Activated CD8-positive, alpha-beta memory T cell treated with anti-CD3 and anti-CD28 coated beads, Interleukin-2, amount 10 ng/mL, durations not matched to agents 7 days and 5 days (primary cell): ENCODE measurements at places on chromosomes 4 and X. TPM values are rescaled to one million over a fixed set of nuclear protein-coding genes. Genes with fewer than 3 reads are reported as not detected.
A peak's percentile ranks its signal among the peaks of the same experiment; 100 is the strongest.

Gene TRPC5OS
- not detected for total RNA-seq

Gene UGT2A1
- total RNA-seq, result not detected

Gene POU3F4
- not detected for total RNA-seq

Gene CSAG1
- not detected for total RNA-seq

Gene FRMPD4
- not detected for total RNA-seq

Gene PPP1R2C
- total RNA-seq, result not detected

Gene DSPP
- not detected for total RNA-seq

Gene CYBB
- not detected for total RNA-seq

Gene SGMS2
- total RNA-seq, result 0.37 TPM

Gene ADAD1
- total RNA-seq, result not detected

Gene ODAPH
- total RNA-seq, result 0.41 TPM

Gene NOA1
- 23.0 TPM for total RNA-seq

- DNase-seq, result no peak
Measured at GRCh38 chrX:122790376-122791095, 393.5 kb upstream of the GRIA3 start.

- DNase-seq, result no peak
Measured at GRCh38 chrX:146614663-146615478, 194.7 kb upstream of the CXorf51B start.

DNA sequence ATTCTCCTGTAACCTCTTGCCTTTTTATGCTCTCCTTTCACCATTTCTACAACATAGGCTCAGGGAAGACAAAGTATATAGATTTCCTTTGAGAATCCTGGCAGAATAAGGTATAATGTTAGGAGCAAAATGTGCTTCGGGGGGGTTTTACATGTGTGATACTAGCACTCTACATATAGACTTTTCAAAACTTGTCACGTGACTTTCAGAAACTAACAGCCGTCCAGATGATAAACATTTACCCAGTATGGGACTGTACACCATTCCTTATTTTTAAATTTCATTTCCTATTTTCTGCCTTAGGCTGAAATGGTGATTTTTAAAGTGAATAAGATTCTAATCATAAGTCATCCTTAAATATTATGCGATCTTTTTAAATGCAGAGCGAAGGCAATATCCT is 420.4 kb upstream of the PITX2 start:
- DNase-seq, result no peak

GRCh38 chr4:83251447-83251830 is 33.2 kb downstream of the COQ2 start:
- no peak for DNase-seq

DNA sequence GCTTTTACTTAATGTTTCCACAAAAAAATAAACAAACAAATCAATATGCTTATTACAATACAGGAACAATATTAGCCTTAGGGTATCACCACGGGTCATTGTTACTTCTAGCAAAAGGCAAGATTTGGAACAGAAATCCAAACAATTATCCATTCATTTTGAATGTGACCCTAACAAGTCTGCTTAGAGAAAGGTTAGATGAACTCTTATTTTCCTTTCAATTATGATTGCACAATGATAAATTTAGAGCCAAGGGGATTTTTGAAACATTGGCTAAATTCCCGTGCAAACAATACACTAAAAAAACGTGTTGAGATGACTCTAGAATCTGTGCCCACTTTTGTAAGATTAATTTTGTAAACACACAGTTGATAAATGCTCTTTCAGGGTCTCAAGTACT is 474.7 kb downstream of the PCDH7 start:
- no peak for DNase-seq

GRCh38 chrX:2854918-2855317 is 26.2 kb downstream of the GYG2 start:
- no peak for DNase-seq

DNA sequence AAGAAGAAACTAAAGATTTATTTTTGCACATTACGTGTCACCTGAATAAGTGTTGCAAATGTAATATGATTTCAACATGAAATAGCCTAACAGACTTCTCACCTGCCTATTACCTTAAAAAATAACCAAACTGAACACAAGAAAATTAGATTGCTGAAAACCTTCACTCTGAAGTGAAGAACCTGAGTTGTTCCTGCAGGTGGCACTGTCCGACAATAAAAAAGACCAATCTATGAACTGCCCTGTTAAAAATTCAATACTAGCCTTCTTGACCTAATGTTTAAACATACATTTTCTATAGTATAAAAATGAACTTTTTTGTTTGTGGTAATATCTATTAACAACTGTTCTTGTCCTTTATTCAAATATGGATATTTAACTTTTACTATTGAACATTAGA is 69.2 kb upstream of the PNPLA4 start:
- DNase-seq, result peak; percentile 40

- DNase-seq, result no peak
Measured at GRCh38 chr4:109154424-109154823, 148.0 kb downstream of the COL25A1 start.

- DNase-seq, result no peak
Measured at GRCh38 chr4:3096202-3096601, 21.7 kb downstream of the HTT start.

DNA sequence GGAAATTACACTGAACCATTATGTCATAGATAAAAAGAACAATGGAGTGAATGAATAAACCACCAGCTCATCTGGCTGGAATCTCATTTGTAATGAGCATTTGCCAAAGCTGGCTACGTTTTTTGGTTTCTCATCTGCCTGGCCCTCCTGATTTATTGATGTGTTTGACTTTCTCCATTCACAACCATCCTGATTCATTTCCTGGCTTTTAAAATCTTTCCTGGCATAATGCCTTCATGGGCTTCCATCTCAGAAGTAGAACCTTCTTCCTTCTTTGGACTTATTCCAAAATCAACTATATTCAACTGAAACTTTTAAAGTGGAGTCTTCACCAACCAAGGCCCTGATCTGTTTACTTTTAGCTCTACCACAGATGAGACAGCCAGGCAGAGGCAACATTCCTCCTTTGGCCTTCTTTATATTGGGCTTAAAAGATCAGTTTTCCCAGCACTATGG is 36.0 kb upstream of the ARSJ start:
- DNase-seq, result no peak

DNA sequence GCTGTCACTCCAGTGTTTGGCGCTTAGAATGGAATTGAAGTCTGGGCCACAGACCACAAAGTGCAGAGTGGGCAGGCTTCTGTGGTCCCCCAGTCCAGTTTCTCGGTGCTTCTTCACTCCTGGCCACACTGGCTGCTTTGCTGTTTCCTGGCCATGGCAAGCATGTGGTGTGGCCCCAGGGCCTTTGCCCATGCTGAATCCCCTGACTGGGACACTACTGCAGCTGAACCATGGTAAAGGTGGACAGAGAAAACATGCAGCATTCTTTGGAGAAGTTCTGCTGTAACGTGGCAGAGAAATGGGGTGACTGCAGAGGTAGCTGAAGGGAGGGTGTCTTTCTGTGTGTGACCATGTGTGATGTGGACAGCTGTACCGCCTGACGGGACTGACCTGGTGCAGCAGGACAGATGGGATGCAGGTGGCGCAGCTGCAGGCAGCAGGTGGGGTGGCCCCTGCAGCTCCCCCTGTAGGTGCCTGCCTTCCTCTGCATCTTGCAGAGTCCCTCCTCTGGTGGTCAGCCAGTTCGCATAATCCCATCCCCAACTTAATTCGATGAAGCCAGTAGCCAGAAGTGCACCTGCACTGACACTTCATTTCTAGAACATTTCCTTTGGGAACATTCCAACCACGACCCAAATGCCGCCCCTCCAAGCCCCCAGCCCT is 13.2 kb upstream of the S100P start:
- no peak for DNase-seq

DNA sequence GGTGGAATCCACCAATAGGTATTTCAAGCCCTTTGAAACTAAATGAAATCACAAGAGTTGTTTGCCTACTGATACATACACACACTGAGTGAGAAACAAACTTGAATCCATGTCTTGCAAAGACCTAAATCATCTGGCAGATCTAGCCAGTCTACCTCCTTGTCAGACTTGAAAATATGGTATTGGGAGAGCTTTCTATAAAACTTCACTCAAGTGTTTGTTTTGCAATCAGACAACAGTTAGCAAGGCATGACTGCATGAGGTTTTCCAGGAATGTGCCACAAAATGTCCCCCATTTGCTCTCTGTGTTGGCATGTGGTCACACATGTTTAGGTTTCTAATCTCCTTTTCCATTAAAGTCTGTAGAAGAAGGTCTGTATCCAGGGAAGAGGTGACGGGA is 52.4 kb downstream of the MAP3K15 start:
- DNase-seq, result no peak

DNA sequence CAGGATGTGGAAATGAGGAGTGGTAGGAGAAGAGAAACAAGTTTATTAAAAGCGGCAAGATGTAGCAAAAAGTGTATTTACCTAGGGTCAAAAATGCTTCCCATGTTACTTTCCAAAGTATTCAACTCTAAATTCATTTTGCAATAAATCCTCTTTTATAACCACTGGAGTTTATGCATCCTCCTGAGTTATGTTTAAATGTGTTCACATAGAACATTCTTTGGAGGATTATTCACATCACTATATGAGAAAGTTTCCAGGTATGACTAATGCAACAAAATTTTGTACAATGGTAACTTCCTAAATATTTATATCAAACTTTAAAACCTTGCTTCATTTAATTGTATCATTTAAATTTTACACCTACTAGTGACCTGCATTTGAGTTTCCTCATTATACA is 870.6 kb upstream of the SLIT2 start:
- no peak for DNase-seq

DNA sequence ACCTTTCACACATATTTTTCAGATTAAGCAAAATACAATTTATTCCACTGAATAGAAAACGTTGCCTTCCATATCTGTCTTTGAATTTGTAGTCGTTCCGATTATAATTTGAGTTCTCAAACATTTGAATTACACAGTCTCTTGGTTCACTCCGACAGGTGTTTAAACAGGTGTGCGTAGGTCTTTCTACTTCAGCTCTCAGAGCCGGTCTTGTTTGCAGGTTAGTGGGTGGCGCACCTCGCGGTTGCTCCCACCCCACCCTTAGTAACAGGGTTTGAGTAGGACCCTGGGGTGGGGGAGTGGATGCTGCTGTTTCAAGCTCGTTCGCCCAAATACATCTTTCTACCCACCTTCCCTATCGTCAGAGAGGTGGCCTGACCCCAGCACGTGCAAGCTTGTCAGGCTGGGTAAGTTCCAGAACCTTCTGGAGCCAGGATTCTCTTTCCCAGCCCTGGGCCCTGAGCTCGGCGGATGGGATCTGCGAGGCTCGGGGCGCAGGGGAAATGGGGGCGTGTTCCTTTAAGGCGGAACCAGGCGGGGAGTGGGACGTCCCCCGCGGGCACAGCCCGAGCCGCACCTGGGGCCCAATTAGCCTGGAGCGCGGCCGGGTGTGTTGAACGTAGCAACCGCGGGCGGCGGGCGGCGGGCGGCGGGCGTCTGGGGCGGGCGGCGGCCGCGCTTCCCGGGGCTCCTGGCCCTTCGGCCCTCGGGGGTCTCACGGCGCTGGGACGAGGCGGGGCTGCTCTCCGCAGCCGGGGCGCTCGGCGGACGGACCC is at the start of gene FAM149A:
TSS of gene FAM149A (plus strand) at position 591 of the 776 bp plus-strand sequence.
- DNase-seq, result peak; percentile 51

GRCh38 chr4:71126719-71127118 is 133.3 kb downstream of the DCK start:
- no peak for DNase-seq

DNA sequence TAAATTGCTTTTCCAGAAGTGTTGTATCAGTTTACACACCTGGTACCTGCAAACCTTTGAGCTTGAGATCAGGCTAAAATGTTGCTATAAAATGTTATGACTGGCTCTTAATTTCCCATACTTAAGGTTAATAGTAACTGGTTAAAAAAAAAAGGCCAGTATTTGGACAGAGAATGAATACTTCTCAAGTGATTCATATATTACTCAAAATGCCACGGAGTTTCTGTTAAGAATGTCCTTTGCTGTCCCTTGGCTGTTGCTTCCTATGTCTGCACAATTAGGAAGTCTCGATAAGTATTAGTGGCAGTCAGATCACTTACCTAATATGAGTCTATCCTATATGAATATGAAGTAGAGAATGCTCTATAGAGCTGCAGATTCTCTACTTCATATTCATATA is 232.2 kb upstream of the IGFBP7 start:
- no peak for DNase-seq

DNA sequence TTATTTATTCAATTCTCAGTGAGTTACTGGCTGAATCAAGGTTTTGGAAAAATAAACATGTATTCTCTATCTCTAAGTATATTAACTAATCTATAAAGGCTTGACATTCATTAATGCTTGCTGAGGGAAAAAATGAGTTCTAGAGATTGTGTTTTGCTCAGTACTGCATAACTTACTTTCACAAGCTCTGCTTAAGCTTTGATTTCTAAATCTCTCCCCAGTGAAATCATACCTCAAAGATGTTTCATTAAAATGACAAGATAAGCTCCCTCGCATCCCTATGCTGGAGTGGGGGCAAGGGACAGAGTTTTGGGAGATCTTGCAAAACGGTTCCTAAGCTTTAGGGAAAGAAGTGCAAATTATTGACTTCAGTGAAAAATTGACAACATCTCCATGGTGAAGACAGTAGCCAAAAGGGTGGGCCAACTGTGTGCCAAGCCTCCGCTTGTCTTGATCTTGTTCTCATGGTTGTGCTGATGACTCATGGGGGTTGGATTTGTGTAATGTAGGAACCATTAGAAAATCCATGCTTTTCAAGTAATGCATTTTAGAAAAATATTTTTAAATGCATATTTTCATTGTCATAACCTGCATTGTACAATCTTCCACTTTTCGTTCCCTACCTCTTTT is 521.4 kb downstream of the RPA4 start:
- no peak for DNase-seq

DNA sequence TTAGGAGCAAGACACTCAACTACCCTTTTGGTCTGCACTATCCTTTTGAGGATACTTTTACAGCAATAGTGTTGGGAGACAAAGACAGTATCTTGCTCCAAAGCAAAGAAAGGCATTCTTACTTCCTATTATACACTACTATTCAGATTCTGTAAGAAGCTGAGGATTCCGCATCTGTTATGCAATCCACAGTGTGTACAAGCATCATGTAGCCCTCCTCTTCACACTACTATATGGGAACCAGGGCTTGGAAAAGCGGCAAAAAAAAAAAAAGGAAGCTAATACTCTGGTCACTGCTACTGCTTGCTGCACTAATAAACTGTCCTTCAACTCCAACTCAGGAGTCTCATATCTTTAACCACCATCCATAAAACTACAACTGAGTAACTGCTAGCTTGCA is 59.1 kb downstream of the FBXW7 start:
- DNase-seq, result no peak

GRCh38 chrX:100600758-100601157 is 16.0 kb downstream of the TNMD start:
- no peak for DNase-seq

- no peak for DNase-seq
Measured at GRCh38 chrX:9576059-9576458, 111.2 kb downstream of the TBL1X start.
